ENCODE measurements at places on chromosomes 11 and 22.

DNA sequence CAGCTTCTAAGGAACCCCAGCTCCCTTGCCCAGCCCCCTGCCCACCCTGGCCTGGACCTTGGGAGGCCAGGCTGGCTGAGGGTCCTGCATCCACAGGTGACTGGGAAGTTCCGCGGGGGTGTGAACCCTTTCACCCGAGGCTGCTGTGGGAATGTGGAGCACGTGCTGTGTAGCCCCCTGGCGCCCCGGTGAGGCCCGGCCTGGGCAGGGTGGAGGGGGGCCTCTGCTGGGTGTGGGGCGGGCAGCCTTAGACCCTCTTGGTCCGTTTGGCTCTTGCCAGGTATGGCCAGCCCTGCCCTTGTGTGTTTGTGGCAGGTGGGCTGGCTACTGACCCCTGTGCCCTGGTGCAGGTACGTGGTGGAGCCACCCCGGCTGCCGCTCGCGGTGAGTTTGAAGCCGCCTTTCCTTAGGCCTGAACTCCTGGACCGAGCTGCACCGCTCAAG lies 8.9 kb downstream of the ZDHHC8 start:
- no peak for DNase-seq

DNA sequence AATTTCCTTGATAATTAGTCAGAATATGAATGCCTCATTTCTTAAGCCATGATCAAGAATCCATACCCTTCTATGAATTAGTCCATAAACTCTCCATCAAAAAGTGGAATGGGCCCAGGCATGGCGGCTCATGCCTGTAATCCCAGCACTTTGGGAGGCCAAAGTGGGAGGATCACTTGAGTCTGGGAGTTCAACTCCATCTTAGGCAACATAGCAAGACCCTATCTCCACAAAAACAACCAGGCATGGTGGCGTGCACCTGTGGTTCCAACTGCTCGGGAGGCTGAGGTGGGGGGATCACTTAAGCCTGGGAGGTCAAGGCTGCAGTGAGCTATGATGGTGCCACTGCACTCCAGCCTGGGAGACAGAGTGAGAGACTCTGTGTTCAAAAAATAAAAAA lies 52.1 kb upstream of the SHANK2 start:
- no peak for DNase-seq

- DNase-seq, result no peak
Observed at GRCh38 chr22:41891407-41891806, 23.5 kb downstream of the SHISA8 start.

GRCh38 chr11:79860336-79860735 lies 419.5 kb upstream of the TENM4 start:
- no peak for DNase-seq

DNA sequence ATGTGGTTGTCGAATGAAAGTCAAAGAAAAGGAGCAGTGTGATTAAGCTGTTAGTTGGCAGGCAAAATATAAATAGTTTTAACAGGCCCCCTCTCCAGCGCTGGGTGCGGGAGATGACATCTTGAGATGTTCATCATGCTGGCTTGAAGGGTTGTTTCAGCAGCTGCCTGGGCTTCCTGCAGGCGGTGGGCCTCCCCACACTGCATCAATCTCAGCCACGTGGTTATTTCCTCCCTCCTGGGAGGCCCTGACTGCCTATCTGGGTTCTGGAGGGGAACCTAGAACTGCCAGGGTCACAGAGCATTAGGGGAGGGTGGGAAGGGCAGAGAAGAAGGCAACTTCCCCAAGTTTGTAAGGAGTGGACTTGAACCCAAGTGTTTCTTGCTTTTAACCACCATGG lies 173.3 kb upstream of the SYT13 start:
- no peak for DNase-seq

- DNase-seq, result no peak
Observed at GRCh38 chr11:94563176-94563847, 3.9 kb upstream of the PIWIL4 start.

DNA sequence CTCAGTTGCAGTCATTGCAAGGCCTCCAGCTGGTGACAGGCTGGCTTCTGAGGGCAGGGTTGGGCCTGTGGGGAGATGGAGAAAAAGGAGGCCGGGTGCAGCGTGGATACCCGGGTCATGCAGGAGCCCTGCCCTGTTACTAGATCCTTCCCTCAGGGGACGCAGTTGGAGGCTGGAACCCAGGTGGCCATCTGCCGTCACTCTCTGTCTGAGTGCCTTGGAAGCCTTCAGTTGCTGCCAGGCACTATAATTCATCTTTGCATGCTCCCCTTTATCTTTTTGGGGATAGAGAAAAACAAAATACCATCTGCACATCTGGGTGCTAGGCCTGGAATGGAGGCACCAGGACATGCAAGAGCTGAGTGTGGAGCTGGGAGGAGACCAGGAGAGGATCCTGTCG lies 82.7 kb downstream of the TP53I11 start:
- DNase-seq, result no peak

GRCh38 chr22:17705951-17706900 lies 67.7 kb downstream of the BCL2L13 start:
- DNase-seq, result no peak

DNA sequence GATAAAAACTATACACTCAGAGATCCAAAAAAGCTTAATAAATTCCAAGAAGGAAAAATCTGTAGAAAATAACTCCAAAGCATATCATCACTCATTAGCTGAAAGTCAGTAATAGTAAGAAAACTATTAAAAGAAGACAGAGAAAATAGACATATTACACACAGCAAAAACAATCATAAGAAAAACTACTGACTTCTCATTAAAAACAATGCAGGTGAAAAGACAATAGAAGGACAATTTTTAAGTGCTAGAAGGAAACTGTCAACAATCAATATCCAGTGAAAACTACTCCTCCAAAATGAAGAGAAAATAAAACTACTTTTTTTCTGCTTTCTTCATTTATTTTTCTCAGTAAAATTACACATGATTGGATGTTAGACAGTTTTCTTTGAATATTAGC lies 56.5 kb downstream of the BLID start:
- DNase-seq, result no peak

GRCh38 chr11:70209391-70209912 lies 6.4 kb downstream of the FADD start:
- DNase-seq, result no peak

GRCh38 chr11:67463680-67464410 lies 5.2 kb downstream of the TMEM134 start:
- DNase-seq, result no peak

- no peak for DNase-seq
Observed at GRCh38 chr11:22666325-22666687, at the start of gene GAS2. Gene GAS2, plus strand, starts transcription at chr11:22666611. Its CDS starts 8,259 bp downstream, at chr11:22674870.

DNA sequence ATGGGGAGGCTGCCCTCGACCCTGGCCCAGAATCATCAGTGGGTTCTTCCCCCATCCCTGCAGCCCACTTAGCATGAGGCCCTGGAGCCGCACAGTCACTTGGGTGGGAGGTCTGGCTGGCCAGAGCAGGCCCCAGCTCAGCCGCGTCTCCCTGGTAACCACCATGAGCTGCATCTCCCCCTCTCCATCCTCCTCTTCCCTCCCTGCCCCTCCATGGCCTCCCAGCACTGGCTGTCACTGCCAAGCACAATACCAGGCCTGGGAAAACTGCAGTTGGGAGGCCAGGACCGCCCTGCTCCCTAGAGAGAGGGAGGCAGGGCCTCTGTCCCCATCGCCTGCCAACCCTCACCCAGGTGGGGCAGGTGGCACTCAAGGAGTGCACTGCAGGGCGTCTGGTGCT lies 8.0 kb downstream of the CSDC2 start:
- DNase-seq, result no peak

DNA sequence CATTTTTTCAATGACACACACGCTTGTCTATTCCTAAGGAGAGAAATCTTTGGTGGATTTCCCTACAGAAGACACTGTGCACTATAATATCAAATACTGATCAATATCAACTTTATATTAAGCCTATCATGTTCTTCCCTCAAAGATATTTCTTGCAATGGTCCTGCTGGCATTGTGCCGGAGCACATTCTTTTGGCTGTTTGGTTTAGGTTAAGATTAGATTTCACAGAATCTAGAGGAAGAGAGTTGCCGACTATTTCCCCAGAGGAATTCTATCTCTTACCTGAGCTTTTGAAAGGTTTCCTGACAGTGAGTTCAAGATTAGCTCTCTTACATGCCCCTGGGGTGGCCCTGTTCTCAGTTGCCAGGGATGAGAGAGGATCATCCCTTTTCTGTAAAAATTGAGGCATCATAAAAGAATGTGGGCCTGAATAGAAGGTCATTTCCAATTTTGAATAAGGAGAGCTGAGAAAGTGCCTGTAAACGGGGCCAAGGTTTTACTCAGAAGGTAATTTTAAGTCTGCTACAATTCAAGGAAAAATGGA lies 180.6 kb upstream of the ARHGAP20 start:
- no peak for DNase-seq

GRCh38 chr11:1870326-1870696 lies 17.4 kb downstream of the LSP1 start:
- no peak for DNase-seq

DNA sequence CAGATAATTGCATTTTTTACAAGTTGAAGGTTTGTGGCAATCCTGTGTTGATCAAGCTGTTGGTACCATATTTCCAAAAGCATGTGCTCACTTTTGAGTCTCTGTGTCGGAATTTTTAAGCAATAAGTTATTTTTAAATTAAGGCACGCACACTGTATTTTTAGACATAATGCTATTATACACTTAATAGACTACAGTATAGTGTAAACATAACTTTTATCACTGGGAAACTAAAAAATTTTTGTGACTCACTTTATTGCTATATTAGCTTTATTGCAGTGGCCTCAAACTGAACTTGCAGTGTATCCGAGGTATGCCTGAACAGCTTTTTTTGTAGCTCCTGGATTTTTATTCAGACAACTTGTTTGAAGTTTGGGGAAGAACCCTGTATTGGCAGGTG lies 31.3 kb upstream of the RRM1 start:
- no peak for DNase-seq

DNA sequence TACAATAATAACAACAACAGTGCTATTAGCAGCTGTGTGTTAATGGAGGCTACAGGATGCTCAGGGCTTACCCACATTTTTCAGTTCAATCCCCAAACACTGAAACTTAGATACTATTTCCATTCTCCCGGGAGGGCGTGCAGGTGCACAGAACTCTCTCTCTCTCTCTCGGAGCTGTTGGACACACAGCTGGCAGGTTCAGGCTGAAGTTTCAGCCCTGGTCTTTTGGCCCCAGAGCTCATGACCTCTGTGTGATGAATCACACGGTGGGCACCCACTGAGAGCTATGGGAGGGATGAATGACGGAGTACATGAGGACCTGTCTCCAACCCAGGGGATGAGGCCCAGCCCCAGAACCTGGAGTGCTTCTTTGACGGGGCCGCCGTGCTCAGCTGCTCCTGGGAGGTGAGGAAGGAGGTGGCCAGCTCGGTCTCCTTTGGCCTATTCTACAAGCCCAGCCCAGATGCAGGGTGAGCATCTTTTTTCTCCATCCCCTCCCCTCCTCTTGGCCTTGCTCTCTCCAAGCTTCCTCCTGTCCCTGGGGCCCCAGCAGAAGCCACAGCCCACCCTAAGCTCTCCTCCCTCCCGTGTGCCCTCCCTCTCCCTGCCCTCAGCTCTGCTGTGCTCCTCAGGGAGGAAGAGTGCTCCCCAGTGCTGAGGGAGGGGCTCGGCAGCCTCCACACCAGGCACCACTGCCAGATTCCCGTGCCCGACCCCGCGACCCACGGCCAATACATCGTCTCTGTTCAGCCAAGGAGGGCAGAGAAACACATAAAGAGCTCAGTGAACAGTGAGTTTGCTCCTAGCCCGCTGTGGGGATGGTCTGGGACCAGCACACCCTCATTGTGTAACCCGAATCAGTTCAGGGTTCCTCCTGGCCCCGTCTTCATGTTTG lies 16.9 kb downstream of the CSF2RB start:
- DNase-seq, result no peak

GRCh38 chr11:45347348-45348082 lies 61.4 kb upstream of the SYT13 start:
- DNase-seq, result no peak

- peak; percentile 94 for DNase-seq
Observed at GRCh38 chr11:110525883-110526282, 96.1 kb downstream of the FDX1 start.

- no peak for DNase-seq
Observed at GRCh38 chr22:49262167-49262566, 565.5 kb downstream of the BRD1 start.

DNA sequence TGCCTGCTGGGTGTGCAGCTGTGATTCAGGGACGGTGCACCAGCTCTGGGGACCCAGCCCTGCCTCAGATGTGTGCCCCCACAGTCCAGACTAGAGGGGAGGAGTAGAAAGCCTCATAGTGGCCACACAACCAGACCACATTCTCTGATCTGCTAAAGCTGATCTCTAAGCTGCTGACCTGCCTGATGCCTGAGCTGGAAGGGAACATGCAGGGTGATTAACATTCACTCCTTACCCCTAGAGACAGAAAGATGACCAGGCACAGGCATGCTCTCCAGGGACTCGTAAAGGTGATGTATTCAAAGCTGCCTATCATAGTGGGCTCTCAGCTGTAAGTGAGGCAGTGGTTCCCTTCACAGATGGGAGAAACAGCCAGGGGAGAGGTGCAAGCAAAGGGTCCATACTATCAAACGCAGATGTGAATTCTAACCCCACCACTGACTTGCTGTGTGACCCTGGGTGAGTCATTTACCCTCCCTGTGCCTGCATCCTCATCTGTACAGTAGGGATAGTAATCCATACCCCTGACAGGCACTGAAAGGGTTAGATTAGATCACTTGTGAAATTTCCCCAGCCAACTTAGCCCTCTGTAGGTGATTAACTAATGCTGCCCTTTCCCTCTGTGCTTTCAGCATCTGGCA lies 29.0 kb upstream of the LRRC32 start:
- no peak for DNase-seq

DNA sequence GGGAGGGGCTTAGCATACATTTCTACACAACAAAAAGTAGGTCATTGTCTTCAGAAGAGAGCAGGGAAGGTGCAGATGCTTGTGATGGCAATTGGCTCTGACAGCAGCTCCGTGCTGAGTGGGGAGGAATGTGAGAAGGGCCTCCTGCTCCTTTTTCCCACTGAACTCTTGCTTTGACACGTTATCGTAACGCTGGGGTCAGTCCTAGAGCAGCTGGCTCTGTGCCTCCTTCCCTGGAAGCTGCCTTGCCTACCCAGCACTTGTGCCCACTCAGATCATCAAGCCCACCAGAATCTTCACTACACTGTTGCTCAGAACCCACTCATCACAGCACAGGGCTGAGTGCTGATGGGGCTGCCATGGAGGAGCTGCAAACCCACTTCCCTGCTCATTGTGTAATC lies 14.9 kb upstream of the NAV2 start:
- DNase-seq, result no peak

GRCh38 chr11:102168481-102168880 lies 58.2 kb downstream of the YAP1 start:
- DNase-seq, result no peak
